ENCODE measurements at places on chromosomes 7 and 10.

GRCh38 chr10:17209302-17209701 lies 7.8 kb upstream of the TRDMT1 start:
- DNase-seq = no peak

DNA sequence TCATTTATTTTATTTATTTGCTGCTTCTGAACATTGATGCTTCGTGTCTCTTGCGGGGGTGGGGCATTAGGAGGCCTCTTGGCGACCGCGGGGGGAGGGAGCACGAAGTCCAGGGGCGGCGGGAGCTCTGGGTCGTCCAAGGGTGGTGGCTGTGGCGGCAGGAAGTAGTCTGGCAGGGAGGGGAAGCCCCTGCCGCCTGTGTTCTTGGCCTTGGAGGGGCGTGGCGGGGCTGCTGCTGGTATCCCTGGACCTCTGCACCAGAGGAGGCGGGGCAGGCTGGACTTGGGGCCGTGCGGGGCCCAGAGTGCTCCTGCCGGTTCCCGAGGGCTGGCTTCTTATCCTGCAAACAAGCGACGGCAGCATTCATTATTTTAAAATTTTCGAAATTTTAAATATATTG lies 70.5 kb upstream of the ABI1 start:
- no peak for DNase-seq

GRCh38 chr7:26912933-26913536 lies 48.6 kb upstream of the SKAP2 start:
- DNase-seq = no peak

GRCh38 chr7:84191842-84192241 lies 2.7 kb downstream of the SEMA3A start:
- DNase-seq = no peak

DNA sequence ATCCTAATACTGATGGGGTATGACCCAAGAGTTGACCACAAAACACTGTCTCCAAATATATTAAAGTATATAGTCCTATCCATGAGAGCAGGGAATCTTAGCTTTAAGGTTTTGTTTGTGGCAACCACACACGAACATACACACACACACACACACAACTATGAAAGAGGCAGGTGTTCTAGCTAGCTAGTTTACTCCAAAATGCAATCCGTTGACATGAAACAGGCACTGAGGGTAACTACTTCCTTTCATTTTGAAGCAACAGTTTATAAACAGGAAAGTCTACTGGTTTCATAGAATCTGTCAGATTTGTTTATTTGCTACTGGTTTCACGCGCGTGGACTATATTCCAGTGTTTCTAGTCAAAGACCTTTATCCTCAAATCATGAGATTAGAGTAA lies 14.8 kb downstream of the HTR5A start:
- DNase-seq = no peak

DNA sequence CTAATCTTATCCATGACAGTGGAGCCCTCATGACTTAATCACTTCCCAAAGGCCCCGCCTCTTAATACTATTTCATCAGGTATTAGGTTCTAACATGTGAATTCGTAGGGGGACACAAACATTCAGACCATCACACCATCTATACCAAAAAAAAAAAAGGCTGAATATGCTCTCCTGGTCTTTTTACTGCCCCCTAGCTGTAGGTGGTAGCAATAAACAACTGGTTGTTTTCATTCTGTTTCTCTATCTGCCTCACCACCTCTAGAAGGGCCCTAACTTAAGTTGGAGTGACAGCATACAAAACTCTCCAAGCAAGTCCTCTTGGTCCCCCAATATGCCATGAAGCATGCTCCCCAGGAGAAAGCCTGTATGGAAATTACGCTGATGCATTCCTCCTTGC lies 94.1 kb downstream of the GRM8 start:
- DNase-seq = no peak

All from stimulated activated naive CD4-positive, alpha-beta T cell (primary cell).